ENCODE measurements at places on chromosomes 5 and 9.

DNA sequence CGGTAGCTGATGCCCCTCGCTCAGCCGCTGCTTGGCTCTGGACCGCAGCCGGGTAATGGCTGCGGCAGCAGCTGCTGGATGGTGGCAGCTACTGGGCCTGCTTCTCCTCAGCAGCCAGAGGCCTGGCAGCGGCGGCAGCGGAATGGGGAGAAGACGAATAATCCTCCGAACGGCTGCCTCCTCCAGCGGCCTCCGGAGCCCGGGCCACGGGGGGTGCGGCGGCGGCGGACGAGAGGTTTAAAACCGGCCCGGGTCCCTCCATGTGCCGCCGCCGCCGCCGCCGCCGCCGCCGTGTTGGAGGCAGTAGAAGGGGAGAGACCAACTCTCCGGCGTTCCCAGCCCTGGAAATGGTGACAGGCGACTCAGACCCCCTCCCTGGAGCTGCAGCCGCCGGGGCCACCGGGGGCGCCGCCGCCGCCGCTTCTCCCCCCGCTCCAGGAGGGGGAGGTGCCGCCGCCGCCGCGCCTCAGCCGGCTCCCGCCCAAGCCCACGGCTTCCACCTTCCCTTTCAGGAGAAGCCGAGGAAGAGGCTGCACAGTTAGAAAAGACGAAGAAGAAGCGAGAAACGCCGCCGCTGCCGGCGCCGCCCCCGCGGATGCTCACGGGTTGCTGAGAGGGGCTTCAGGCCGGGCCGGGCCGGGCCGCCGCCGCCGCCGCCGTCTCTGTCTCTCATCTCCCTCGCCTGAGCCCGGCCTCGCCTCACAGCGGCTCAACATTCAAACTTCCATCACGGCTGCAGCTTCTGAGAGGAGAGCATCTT is 118.4 kb upstream of the PRSS3 start:
- DNase-seq, result no peak

- no peak for DNase-seq
Measured at GRCh38 chr5:130138406-130139045, 234.3 kb downstream of the CHSY3 start.

DNA sequence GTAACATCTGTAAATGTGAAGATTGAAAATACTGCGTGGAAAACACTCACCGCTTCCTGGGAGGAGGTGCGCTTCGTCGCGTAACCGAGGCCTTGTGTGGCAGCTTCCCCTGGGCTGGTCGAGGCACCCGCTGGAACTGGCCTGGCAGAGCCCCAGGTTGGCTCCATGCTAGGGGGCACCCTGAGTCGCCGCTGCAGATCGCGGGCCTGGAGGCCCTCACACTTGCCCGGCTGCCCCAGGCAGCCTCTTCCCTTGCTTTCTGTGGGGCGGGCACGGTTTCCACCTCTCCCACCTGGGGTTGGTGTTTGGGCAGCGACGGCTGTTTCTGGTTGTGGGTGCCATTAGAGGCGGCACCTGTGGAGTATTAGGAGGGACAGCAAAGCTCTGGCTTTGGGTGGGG is 852 bp downstream of the ZNF354C start:
- no peak for DNase-seq

DNA sequence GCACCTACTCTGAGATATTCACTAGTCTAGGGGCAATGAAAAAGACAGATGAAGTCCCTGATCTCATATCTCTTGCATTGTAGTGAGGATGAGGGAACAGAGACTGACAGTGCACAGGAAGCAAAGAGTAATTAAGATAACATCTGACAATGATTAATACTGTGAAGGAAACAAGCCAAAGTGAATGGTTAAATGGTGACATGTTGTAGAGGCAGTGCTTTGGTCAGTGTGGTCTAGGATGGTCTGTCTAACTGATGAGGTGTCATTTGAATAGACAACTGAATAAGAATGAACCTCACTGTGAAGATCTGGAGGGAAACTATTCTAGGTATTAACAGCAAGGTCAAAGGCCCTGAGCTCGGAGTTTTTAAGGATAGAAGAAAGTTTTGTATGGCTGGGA is 333.3 kb upstream of the GRIA1 start:
- DNase-seq, result no peak

DNA sequence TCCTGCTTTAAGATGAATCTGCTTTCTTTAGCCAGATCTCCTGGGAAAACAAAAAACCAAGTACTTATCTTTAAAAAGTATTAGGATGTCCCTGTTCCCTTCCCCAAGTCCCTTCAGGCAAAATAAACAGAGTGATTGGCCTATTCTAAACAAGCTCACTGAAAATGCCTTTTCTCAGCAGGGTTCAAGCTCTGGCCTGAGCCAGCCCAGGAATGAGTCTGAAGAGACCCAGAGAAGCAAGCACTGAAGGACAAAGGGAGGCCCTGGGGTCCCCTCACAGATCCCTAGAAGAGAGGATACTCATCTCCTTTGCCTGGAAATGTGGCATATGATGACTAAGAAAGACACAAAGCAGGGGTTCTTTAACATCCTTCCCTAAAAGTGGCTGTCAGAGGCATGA is 66.8 kb upstream of the MAP1B start:
- DNase-seq, result no peak

- DNase-seq, result no peak
Measured at GRCh38 chr5:92378966-92379611, 996.0 kb upstream of the ARRDC3 start.

GRCh38 chr9:79565245-79565644 is 6.5 kb upstream of the TLE4 start:
- no peak for DNase-seq

GRCh38 chr5:100423330-100423729 is 111.8 kb upstream of the FAM174A start:
- no peak for DNase-seq

DNA sequence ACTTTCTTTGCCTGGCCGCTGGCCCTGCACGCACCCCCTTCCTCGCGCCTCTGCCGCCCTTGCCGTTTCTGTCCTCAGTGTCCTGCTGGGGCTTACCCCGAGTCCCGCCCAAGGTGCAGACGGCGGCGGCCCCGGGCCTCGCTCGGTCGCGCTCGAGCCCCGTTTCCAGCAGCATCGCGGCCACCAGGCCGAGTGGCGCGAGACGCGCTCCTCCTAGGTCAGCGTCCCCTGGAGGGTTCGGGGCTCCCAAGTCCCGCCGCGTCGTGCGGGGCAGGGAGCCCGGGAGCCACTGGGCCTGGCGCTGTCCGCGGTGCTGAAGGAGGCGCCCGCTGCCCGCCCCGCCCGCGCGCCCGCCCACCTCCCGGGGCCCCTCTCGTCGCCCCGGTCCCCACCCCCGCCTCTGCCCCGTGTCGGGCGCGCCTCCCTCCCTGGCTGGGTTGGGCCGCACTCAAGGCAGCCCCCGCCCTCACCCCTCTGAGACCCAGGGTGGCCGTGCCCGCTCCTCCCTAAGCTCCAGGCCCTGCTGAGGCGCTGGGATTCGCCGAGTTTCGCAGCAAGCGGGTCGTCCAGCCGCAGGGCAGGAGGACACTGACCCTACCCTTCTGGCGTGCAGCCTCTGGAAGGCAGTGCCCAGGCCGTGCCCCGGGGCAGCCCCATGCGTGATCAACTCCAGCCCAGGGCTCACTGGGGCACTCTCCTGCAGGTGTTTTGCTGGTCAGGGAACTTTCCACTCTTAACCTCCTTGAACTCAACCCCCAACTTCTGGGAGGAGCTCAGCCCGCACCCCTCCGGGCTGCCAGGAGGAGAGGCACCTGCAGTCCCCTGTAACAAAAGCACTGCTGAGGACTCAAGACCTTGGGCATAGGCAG is at the start of gene LHX3:
Gene LHX3, minus strand, starts transcription at position 291 of the 869 bp plus-strand sequence. Its CDS starts 116 bp downstream, at position 175.
- no peak for DNase-seq

GRCh38 chr9:38240051-38240450 is 152.5 kb upstream of the ALDH1B1 start:
- no peak for DNase-seq

DNA sequence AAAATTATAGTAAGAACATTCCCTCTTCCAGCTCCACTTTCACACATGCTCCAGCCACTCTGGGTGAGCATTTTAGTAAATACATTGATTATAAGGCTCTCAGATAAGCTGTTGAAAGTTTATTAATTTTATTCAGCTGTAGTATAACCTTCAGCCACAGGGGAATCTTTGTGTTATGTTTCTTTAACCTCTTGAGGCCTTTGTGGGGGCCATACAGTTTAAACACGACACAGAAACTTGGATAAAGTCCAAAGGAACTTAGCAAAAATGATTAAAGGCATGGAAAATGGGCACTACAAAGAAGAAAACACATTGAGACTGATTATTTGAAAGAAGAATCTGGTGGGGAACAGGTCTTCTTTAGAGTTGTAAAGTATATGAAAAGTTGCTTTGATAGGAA is 70.2 kb downstream of the AOPEP start:
- no peak for DNase-seq

GRCh38 chr9:26228273-26228672 is 550.0 kb upstream of the TUSC1 start:
- no peak for DNase-seq

- no peak for DNase-seq
Measured at GRCh38 chr9:108311745-108312144, 544.0 kb downstream of the ACTL7B start.

Data from SW480 (cell line).